ENCODE measurements at places on chromosomes 11 and 22.

GRCh38 chr11:6646918-6647679, 8.5 kb downstream of the DCHS1 start:
- no peak for DNase-seq

DNA sequence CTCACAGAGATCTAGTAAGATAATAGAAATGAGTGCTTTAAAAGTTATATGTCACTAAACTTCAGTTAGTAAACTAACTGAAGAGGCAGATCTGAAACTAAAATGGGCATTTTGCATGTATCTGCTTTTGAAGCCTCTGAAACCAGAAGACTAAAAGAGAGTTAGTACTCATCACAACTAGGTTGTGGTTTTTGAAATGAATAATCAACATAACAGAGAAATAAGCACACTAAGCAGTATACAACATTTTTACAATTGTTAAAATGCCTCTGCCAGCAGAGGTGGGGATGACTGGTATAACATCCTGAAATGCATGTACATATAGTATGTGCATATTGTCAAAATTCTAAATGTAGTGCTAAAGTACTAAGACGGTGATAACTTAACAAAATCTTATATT, 564.5 kb downstream of the DLG2 start:
- DNase-seq = no peak

- DNase-seq = no peak
Measured at GRCh38 chr11:35029979-35030682, 108.8 kb upstream of the CD44 start.

- no peak for DNase-seq
Measured at GRCh38 chr11:33478111-33478573, 221.0 kb downstream of the HIPK3 start.

Data from stimulated activated CD4-positive, alpha-beta T cell treated with anti-CD3 and anti-CD28 coated beads, Interleukin-1b, Interleukin-23, amount 100 ng/mL, for 1 hour (primary cell).